ENCODE measurements at places on chromosomes 4 and X. TPM values are rescaled to one million over a fixed set of nuclear protein-coding genes. Genes with fewer than 3 reads are reported as not detected.

DNA sequence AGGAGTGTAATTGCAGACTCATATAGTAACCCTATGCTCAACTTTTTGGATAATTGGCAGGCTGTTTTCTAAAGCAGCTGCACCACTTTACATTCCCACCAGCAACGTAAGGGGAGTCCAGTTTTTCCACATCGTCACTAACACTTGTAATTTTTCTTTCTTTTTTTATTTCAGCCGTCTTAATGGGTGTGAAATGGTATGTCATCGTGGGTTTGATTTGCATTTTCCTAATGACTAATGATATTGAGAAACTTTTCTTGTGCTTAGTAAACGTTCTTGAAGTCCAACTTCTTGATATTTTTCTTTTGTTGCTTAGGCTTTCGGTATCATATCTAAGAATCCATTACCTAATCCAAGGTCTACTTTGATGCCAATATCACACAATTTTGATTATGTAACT, 95.3 kb upstream of the IL1RAPL1 start:
- DNase-seq: no peak

DNA sequence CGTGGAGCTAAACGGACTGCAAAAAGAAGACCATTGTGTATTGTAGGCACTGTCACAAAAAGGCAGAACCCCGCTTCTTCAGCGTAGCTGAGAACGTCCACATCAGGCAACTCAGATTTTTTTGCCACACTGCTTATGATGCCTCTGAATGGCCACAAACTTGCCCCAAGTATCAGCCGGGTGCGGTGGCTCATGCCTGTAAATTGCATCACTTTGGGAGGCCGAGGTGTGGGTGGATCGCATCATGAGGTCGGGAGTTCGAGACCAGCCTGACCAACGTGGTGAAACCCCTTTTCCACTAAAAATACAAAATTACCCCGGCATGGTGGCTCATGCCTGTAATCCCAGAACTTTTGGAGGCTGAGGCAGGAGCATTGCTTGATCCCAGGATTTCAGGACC, 14.9 kb upstream of the IL3RA start:
- DNase-seq: no peak

The PNMA5 gene
- polyA plus RNA-seq: 0.06 TPM

DNA sequence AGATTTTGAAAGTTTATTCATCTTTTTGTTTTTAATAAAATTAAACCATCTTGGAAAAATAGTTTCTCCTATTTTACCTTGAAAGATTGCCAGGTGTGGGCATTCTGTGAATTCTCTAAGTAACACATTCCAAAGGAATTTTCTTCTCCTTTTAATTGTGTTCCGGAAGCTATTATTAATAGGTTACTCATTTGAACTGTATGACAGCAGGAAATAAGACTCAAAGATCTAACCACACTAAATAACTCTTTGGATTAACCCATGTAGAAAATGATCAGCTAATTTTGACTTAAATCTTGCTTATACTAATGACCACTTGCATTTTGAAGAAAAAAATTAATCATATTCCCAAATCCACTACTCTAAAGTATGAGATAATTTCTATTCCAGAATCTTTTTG, 17.6 kb upstream of the CCNI start:
- no peak for DNase-seq

DNA sequence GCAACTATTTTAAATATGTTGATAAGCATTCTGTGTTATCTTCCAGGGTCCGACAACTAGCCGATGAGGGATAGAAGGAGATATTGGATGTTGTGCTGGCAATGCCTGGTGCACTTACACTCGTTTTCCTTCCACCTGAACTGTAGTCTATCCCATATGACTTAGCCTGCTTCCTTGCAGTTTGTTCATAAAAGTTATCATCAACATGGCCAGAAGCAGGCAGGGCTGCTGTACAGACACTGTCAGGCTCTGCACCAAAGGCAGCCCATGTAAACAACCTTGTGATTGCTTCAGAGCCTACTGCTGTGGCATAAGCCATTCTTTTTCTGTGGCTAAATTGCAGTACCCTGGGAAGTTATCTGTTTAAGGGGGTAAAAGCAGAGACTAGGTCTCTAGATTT, 1.6 kb downstream of the MAPK10 start:
- DNase-seq: no peak

GRCh38 chrX:44043496-44043895, 70.3 kb upstream of the NDP start:
- no peak for DNase-seq

- DNase-seq: no peak
These were observed 639 bp upstream of the PRDM5 start for GRCh38 chr4:120923207-120923522.

DNA sequence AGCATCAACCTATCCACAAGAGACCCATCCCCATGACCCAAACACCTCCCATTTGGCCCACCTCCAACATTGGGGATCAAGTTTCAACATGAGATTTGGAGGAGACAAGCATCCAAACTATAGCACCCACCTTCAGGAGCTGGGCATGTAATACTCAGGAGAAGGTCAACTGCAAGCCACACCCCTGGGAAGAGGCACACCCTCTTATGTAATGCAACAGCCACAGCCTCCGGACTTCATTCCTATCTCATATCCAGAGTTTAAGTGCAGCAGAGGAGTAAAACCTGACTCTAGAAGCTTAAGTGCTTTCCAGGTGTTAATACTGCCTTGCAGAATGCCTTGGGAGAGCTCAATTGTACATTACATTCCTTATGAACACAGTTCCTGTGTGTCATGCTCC, 197.4 kb downstream of the PTTG2 start:
- no peak for DNase-seq

All from right lung (tissue), 10 donors.